ENCODE measurements at places on chromosomes 6 and 20. TPM values are rescaled to one million over a fixed set of nuclear protein-coding genes. Genes with fewer than 3 reads are reported as not detected.

The LTB gene
- not detected for total RNA-seq

The AIG1 gene
- 46.3 TPM for total RNA-seq

The KLC4 gene
- 24.2 TPM for total RNA-seq

The TRDN gene
- total RNA-seq, result 0.10 TPM

The OR2H1 gene
- total RNA-seq, result not detected

The C6orf58 gene
- total RNA-seq, result not detected

The RBPJL gene
- total RNA-seq, result not detected

The NKX2-4 gene
- total RNA-seq, result not detected

The MEI4 gene
- not detected for total RNA-seq

The KCNK15 gene
- total RNA-seq, result 4.8 TPM

The UNC5CL gene
- 0.07 TPM for total RNA-seq

The GTSF1L gene
- not detected for total RNA-seq

The MMS22L gene
- 8.2 TPM for total RNA-seq

The GABRR1 gene
- total RNA-seq, result not detected

The TTBK1 gene
- total RNA-seq, result not detected

The SPTLC3 gene
- total RNA-seq, result 3.9 TPM

The ARG1 gene
- not detected for total RNA-seq

The NEURL2 gene
- total RNA-seq, result 3.8 TPM

The SIRPA gene
- 13.6 TPM for total RNA-seq

The LY6G6F gene
- not detected for total RNA-seq

The ECT2L gene
- total RNA-seq, result not detected

The CTAGE9 gene
- total RNA-seq, result not detected

The CCN5 gene
- 3.0 TPM for total RNA-seq

The EDN1 gene
- 24.9 TPM for total RNA-seq

The NELFCD gene
- total RNA-seq, result 46.8 TPM

Data from smooth muscle cell of the pulmonary artery (primary cell).